ENCODE measurements at places on chromosomes 7 and 10. TPM values are rescaled to one million over a fixed set of nuclear protein-coding genes. Genes with fewer than 3 reads are reported as not detected.

GRCh38 chr7:12490107-12490688, 80.3 kb upstream of the SCIN start:
- no peaks in the 10 kb centered on the region for H3K36me3 ChIP-seq
- no peaks in the 10 kb centered on the region for H3K4me1 ChIP-seq
- H3K4me3 ChIP-seq, result no peak overlapping the region
- no peak for DNase-seq
- no peaks in the 10 kb centered on the region for H3K27me3 ChIP-seq

LIPM gene
- total RNA-seq, result not detected

FEZF1 gene
- total RNA-seq, result not detected

GRCh38 chr7:26078437-26079336, 73.3 kb upstream of the NFE2L3 start:
- DNase-seq, result peak; percentile 50
- no peaks in the 10 kb centered on the region for H3K27me3 ChIP-seq
- no peak overlapping the region for H3K4me3 ChIP-seq
- no peaks in the 10 kb centered on the region for H3K4me1 ChIP-seq
- no peak overlapping the region for H3K27ac ChIP-seq

GRCh38 chr10:86373251-86373650, 6.7 kb upstream of the GRID1 start:
- no peaks in the 10 kb centered on the region for H3K4me1 ChIP-seq
- no peaks in the 10 kb centered on the region for H3K27me3 ChIP-seq
- no peak overlapping the region for H3K27ac ChIP-seq
- H3K4me3 ChIP-seq, result no peak overlapping the region

GRCh38 chr7:158856883-158857668, 718 bp downstream of the DYNC2I1 start:
- peak overlapping the region; percentile 90 for H3K4me3 ChIP-seq
- no peaks in the 10 kb centered on the region for H3K27me3 ChIP-seq
- no peak for DNase-seq
- H3K27ac ChIP-seq, result peak overlapping the region; percentile 64
- H3K36me3 ChIP-seq, result no peaks in the 10 kb centered on the region

GRCh38 chr7:69192134-69192533, 406.1 kb upstream of the AUTS2 start:
- DNase-seq, result no peak
- H3K27me3 ChIP-seq, result no peaks in the 10 kb centered on the region
- H3K36me3 ChIP-seq, result no peaks in the 10 kb centered on the region

- H3K4me1 ChIP-seq, result no peaks in the 10 kb centered on the region
- no peaks in the 10 kb centered on the region for H3K27me3 ChIP-seq
- no peak within 1 kb of the TSS for H3K4me3 ChIP-seq
- DNase-seq, result no peak
- H3K27ac ChIP-seq, result no peak within 1 kb of the TSS
Observed at GRCh38 chr7:123601530-123601929, at the start of gene ASB15. ASB15 (plus strand) TSS chr7:123601821; CDS start chr7:123614503, 12,682 bp downstream.
